Epithelial cell of prostate (primary cell): ENCODE measurements at places on chromosomes 5 and 9.

DNA sequence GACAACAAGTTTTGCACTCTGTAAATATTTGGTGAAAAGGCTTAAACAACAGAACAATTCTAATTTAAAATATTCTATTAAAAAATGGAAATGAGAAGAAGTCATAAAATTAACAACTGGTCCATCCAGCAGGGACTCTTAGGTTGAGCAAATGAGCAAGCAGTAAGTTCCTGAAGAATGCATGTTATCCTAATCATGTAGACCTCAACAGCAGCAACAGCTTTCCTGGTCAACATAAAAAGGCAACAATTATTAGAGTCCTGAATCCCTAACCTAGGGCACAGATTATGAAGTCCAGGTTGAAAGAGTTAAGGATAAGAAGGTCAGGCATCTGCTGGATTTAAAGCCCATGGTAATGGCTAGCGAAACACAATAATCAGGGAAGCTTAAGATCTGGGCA is 120.9 kb downstream of the SSBP2 start:
- no peak for DNase-seq

GRCh38 chr5:134837530-134838181 is 8.1 kb upstream of the C5orf24 start:
- no peak for DNase-seq

DNA sequence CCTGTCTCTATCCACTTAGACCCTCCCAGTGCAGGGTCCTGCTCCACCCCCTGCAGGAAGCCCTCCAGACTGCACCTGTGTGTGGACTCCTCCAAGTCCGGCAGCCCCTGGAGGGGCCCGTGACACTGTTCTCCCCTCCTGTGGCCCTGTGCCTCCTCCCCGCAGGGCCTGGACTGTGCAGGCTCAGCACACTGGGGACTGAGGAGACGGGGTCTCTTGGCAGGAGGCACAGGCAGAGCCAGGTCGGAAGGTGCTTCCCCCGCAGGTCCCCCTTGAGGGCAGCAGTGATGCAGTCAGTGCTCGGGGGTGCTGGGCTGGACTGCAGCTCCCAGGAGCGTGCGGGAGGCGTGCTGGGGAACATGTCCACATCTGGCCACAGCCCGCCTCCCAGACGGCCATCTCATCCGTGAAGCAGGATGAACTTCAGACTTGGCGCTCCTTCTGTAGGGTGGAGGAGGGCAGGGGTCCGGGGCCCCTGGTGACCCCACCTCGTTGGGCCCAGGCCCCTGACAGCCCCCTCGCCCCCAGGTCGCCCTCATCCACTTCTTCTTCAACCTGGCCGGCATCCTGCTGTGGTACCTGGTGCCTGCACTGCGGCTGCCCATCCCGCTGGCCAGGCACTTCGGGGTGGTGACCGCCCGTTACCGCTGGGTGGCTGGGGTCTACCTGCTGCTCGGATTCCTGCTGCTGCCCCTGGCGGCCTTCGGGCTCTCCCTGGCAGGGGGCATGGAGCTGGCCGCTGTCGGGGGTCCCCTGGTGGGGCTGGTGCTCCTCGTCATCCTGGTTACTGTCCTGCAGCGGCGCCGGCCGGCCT is 4.9 kb downstream of the SLC34A3 start:
- DNase-seq = no peak

- no peak for DNase-seq
Observed at GRCh38 chr9:111068383-111068730, 30.1 kb upstream of the LPAR1 start.

GRCh38 chr9:389758-390157 is 175.1 kb downstream of the DOCK8 start:
- DNase-seq = no peak

DNA sequence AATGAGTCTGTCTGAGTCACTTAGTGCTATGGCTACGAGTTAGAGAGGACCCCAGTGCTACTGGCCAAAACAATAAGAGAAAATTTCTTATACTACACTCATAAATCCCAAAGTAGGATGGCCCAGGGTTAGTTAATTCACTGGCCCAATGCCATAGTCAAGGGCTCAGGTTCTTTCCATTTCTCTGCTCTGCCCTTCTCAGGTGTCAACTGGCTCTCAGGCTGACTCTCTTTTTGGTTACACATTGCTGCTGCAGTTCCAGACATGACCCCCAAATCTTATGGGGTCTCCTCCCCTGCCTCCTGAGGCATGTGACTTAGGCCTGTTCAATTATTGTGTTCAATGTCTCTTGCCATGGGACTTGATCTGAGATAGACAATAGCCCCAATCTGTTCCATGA is 70.4 kb downstream of the ARHGEF37 start:
- no peak for DNase-seq
